ENCODE measurements at places on chromosomes 2 and 18. TPM values are rescaled to one million over a fixed set of nuclear protein-coding genes. Genes with fewer than 3 reads are reported as not detected.
A peak's percentile ranks its signal among the peaks of the same experiment; 100 is the strongest.

Gene GAL3ST2
- total RNA-seq: not detected

Gene AGXT
- not detected for total RNA-seq

Gene UBXN2A
- 19.0 TPM for total RNA-seq

Gene NT5C1B
- not detected for total RNA-seq

- H3K4me3 ChIP-seq: no peak overlapping the region
- H3K36me3 ChIP-seq: no peaks in the 10 kb centered on the region
- peaks cover 5% of the 10 kb centered on the region for H3K4me1 ChIP-seq
- peak overlapping the region; percentile 79 for H3K27ac ChIP-seq
- DNase-seq: no peak
- H3K27me3 ChIP-seq: no peaks in the 10 kb centered on the region
Observed at GRCh38 chr2:64213532-64214275, 69.5 kb upstream of the PELI1 start.

Gene UGT1A10
- total RNA-seq: not detected

Gene GPR35
- total RNA-seq: 0.50 TPM

GRCh38 chr2:189444322-189444721 is 3.0 kb downstream of the WDR75 start:
- no peak overlapping the region for H3K4me3 ChIP-seq
- peaks cover 3% of the 10 kb centered on the region for H3K4me1 ChIP-seq
- H3K36me3 ChIP-seq: peaks cover 21% of the 10 kb centered on the region
- no peak for DNase-seq

Gene ADAM23
- total RNA-seq: 101 TPM

DNA sequence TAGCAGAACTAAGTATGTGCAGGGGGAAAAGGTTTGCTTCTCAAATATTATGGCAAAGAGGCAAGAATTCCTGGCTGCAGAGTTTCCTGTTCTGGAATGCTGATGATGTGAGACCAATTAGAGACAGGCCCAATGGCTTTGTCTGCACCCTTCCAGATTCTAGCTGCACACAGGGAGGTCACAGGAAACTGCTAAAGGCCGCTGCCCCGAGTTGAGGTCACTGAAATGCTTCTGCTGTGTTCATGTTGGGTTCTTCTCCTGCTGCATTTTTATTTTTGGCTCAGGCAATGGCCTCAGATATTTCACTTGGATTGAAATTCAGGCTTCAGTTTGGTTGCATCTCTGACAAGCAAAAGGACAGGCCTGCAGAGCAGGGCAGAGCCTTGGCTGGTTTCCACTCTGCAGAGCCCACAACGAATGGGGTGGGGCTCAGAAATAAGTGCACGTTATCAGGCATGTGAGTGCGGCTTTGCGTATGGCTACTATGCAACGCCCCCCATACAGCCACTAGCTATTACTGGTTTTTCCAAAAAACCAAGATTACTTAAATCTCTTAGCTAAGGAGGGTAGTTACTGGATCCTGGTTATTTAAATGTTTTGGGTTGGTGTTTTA is 66.9 kb upstream of the FZD5 start:
- H3K36me3 ChIP-seq: no peaks in the 10 kb centered on the region
- peak; percentile 29 for DNase-seq
- peak overlapping the region; percentile 85 for H3K27ac ChIP-seq
- H3K27me3 ChIP-seq: no peaks in the 10 kb centered on the region

- H3K27ac ChIP-seq: no peak overlapping the region
- H3K4me3 ChIP-seq: no peak overlapping the region
- no peaks in the 10 kb centered on the region for H3K36me3 ChIP-seq
Observed at GRCh38 chr2:36455011-36455410, 99.4 kb downstream of the CRIM1 start.

Measured in heart right ventricle (tissue), 16 donors.